ENCODE measurements at places on chromosomes 7 and 10. TPM values are rescaled to one million over a fixed set of nuclear protein-coding genes. Genes with fewer than 3 reads are reported as not detected.

The ENO4 gene
- total RNA-seq = under 0.01 TPM

The NKX2-3 gene
- total RNA-seq = not detected

The CNTNAP2 gene
- not detected for total RNA-seq

The TAS2R5 gene
- total RNA-seq = 0.36 TPM
